ENCODE measurements at places on chromosomes 3 and 15.
A peak's percentile ranks its signal among the peaks of the same experiment; 100 is the strongest.

GRCh38 chr3:157353652-157354051, 83.0 kb upstream of the PTX3 start:
- no peak for ATAC-seq

DNA sequence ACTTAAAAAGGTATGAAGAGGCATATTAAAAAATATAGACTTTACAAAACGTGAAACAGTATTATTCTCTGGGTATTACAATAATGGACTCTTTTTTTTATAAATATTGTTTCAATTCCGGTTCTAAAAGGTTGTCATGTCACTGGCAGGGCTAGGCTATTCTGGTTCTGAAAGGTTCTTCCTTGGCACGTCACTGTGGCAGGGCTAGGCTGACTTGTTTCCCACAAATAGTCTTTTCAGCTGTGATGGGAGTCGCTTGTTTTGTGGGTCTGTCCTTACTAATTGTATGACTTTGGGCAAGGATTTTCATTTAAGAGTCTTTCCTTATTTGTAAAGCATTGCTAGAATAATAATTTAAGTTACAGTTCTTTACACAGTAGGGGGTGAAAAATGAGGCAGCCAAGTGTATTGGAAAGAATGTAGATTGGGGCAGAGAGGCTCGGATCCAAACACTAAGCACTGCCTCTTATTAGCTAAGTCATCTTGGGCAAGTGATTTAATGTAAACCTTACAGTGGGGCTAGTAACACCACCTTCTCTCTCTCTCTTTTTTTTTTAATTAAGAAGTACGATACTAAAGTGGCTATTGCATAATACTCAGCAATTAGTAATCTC, 12.4 kb upstream of the MELTF start:
- no peak for ATAC-seq

DNA sequence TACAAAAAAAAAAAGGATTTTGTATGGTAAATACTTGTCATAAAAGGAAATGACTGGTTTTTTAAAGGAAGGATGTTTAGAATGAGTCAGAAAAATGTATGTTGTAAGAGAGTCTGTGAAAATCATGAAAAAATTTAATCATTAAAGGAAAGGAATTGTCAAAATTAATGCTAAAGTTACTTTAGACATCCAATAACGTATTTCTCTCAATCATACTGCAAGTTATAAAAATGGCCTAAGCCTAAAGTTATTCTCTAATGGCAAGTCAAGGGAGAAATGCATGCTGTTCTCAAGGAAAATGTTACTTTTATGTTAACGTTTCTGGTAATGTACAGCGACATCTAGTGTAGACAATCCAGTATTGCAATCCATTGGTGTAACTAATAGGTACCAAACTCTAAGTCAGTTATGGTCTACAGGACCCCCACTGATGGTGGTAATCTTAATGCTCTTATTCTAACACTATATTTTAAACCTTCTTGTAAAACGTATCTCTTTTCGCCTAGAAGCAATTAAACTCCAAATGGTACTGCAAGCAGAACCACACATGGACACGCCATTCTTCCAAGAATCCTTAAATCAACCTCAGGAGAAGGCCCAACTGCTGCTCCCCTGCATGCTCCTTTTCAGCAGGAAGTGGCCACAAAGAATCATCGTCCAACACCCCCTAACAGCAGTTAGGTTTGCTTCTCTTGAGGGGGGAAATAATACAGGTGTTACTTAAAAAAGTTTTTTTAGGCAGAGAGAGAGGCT, 35.2 kb downstream of the NCEH1 start:
- peak; percentile 47 for ATAC-seq

- no peak for ATAC-seq
Observed at GRCh38 chr3:122272879-122273278, 52.2 kb upstream of the CSTA start.

DNA sequence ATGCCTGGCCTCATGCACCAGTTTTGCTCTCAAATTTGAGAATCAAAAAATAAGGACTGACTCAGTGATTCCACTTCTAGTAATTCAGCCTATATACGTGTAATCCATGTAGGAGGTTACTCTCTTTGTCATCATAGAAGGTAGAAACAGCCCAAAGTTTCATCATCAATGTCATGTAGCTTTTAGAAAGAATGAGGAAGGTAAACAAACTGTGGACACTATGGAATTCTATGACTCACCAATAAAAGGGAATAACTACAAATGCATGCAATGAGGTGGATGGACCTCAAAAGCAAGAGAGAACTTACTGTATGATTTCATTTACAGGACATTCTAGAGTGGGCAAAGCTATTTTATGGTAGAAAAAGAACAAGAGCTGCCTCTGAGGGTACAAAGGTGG, 93.2 kb upstream of the LRIG1 start:
- no peak for ATAC-seq

GRCh38 chr15:25783607-25784540, 79.3 kb downstream of the ATP10A start:
- no peak for ATAC-seq

GRCh38 chr3:64460141-64460730, 227.6 kb downstream of the ADAMTS9 start:
- ATAC-seq, result no peak

GRCh38 chr3:67335813-67336212, 318.6 kb downstream of the SUCLG2 start:
- no peak for ATAC-seq

DNA sequence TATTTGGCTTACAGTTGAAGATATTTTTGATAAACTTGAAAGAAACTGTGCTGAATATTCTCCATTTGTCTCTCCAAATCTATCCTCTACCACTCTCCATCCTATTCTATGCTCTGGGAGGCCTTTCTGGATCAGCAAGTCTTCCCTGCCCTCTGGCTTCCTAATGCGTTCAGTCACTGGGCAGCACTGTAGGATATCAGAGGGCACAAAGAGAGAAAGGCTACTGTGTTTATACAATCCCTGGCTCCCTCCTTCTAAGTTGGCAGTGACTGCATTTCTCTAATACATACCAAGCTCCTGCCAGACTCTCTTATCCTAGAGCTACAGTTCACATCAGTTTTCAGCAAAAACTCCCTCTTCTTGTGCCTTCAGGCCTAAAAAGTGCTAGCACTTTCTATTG, 102.1 kb upstream of the FHIT start:
- ATAC-seq, result no peak

DNA sequence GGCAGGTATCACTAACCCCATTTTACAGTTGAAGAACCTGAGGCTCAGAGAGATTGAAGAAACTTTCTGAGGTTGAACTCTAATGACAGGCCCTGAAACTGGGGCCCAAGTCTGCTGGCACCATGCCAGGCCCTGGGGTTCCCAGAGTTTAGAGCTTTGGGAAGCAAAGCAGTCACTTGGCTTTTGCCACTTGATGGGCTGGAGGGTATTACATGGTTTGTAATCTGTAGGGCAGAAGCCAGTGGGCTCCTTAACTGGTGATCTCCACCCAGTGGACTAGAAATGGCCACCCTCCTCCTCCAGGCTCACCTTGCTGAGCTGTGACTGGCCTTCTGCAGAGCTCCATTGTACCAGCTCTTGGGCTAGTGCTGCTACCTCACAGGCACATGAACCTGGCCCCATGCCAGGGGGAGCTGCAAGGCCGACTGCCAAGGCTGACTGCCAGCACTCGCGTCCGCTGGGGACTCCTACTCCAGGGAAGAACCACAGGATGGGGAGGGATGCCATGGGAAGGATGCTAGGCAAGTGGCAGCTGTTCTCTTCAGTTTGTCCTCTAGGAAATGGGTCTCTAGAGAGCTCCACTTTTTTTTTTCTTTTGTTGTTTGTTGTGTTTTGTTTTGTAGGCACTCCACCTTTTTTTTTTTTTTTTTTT, 104.8 kb downstream of the ETFA start:
- ATAC-seq, result peak; percentile 87

GRCh38 chr3:38597502-38598060, 51.9 kb downstream of the SCN5A start:
- ATAC-seq, result no peak

DNA sequence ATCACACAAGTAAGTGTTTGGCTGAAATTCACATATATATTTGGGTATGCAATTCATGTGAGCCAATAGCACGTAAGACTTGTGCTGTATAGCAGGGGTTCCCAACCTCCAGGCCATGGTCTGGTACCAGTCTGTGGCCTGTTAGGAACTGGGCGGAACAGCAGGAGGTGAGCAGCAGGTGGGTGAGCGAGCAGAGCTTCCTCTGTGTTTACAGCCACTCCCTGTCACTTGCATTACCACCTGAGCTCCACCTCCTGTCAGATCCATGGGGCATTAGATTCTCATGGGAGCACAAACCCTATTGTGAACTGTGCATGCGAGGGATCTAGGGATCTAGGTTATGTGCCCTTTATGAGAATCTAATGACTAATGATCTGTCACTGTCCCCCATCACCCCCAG, 59.7 kb downstream of the MAP3K13 start:
- ATAC-seq, result no peak

DNA sequence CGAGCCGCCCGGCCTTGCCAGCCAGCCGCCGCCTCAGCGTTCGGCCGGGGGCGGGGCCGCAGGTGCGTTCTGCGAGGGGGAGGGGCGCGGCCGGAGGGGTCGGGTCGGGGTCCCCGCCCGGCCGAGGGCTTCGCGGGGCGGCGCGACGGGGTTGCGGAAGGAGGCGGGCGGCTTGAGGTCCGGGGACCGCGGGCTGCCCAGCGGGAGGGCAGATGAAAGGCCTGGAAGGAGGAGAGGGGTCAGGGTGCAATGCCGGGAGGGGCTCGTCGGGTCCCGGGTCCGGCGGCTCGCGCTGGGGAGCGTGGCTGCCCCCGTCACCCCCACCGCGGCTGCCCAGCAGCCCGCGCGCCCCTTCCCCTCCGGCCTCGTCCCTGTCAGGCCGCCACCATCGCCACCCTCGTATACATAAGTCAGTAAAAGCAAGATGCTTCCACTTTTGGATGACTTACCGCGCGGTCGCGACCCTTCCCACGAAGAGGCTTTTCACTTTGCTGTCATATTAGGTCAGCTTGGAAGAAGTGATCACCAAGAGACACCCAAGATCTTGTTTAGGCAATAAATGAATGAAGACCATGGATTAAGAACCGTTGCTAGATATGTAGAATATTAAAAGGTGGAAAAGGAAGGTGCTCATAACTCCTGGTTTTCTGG, 620 bp upstream of the ANP32A start:
- no peak for ATAC-seq

DNA sequence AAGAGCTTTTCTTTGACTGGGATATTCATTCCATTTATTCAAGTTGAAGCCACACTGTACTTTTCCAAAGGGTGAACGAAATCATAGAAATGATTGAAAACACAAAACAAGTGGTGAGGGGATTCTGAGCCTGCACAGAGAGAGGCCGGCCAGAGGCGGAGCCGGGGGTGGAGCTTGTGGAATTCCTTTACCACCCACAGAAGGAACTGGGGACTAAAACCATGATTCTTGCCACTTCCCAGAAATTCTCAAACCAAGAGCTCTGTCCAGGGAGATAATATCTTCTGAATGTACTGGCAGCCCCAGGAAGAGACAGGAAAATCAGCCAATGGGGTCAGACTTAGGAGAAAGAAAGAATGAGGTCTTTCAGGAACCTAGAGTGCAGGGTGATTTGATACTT, 20.8 kb downstream of the FBN1 start:
- no peak for ATAC-seq

- ATAC-seq, result peak; percentile 63
Observed at GRCh38 chr3:96863129-96863740, 48.8 kb downstream of the EPHA6 start.

DNA sequence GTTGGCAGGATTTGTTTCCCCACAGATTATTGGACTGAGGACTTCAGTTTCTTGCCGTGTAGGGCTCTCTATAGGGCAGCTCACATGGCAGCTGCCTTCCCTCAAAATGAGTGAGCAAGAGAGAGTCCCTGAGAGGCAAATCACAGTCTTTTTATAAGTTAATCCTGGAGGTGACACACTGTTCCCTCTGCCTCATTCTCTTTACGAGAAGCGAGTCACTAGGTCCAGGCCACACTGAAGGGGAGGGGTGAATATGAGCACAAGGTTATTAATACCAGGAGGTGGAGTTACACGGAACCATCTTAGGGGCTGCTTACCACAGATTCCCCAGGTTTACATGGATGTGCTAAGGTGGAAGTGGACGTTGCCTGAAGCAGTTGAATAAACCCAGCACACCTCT, 77.0 kb downstream of the LPP start:
- ATAC-seq, result peak; percentile 73

DNA sequence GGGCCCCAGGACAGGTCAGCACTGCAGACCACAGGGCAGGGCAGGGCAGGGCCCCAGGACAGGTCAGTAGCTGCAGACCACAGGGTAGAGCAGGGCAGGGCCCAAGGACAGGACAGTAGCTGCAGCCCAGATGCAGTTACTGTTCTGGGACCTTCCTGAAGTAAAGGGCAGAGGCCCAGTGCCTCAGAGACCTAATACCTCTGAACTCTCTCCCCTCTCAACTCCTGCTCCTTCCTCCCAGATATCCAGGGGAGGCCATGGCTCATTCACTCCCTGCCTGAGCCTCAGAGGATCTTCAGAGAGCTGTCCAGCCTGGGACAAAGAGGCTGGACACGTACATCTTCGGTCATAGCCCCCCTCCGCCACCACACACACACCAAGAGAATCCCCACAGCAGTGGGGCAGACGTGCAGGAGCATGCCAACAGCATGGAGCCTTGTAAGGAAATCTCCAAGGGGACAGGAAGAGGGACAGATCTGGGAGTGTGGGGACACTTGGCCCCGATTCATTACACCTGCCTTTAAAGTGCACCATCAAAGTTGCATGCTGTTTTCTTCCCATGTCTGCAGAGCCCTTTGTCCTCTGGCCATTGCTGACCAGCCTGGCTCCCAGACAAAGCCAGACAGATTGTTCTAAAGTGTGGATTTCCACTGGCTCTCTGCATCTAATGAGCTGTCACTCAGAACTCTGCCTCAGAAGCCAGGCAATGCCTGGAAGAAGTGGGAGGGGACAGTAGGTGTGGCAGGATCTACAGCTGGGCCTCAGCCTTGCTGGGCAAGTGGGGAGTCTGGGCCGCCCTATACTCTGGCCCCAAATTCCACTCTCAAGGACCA, 24.2 kb upstream of the BUB1B start:
- no peak for ATAC-seq

DNA sequence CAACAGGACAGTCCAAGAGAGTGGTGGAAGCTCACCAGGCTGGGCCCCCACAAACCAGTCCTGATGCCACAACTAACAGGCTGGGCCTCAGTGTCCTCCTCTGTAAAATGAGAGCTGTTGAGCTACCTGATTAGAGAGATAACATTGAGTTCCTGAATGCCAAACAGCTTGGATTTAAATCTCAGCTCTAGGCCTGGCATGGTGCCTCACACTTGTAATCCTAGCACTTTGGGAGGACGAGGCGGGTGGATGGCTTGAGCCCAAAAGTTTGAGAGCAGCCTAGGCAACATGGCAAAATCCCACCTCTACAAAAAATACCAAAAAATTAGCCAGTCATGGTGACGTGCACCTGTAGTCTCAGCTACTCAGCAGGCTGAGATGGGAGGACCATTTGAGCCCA, 20.1 kb upstream of the TMCC1 start:
- no peak for ATAC-seq

GRCh38 chr3:100803711-100804110, 94.4 kb downstream of the TFG start:
- no peak for ATAC-seq

- ATAC-seq, result no peak
Observed at GRCh38 chr15:29285386-29285785, 15.8 kb upstream of the NSMCE3 start.

DNA sequence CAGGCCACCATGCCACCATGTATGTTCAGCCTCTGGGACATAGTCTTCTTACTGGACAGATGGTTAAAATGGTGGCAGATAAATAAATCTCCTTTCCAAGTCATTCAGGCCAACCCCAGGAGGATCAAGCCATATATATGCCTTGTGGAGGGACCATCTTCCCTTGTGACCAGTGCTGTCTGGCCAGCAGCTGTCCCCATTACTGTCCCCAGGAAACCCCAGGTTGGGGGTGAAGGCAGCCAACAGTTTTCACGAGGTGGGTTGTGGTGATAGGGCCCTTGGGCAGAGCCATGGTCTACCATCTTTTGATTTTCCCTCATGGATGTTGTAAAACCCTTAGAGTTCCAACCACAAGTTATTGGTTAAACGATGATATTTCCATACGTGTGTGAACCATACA, 48.7 kb upstream of the PCSK6 start:
- no peak for ATAC-seq

Data from SK-N-SH treated with all-trans-retinoic acid at 6 μM for 48 hours (cell line).